ENCODE measurements at places on chromosomes 4 and X.
A peak's percentile ranks its signal among the peaks of the same experiment; 100 is the strongest.

GRCh38 chrX:139207655-139208054 lies 322.9 kb upstream of the F9 start:
- no peak for DNase-seq

- DNase-seq: no peak
These were observed 93.5 kb upstream of the GALNTL6 start for GRCh38 chr4:171719691-171720090.

- no peak for DNase-seq
These were observed 28.0 kb upstream of the GLRA2 start for GRCh38 chrX:14501327-14501726.

DNA sequence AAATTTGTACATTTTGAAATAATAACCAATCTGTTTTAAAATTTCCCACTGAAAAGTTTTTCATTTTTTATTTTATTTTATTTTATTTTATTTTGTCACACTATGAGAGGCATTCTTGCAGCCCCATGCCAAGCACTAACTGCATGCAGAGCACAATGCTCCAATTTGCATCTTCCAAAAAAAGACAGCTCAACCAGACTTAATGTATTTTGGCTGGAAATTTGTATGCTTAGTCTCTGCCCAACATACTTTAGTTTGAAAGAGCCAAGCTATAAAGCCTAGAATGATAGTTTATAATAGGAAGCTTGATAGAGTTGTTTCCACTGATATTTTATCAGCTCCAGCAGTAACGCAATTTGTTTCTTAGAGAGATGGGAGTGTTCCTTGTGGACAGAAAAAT lies 235.5 kb downstream of the GALNTL6 start:
- no peak for DNase-seq

DNA sequence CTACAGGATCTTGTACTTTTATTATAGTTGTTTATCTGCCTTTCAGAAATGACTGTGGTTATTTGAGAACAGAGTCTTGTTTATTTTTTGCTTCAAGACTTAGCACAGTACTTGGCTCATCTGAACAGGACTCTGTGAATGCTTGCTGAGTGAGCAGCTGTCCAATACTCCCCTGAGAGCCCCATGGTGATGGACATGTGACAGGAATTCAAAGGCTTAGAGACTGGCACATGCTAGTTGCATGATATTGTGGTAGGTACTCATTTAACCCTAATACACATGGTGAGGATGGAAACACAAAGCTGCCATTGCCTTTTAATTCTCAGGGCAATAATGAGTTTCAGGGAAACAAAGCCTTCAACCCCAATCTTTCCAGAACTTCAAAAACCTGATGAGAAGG lies 97.3 kb downstream of the GEMIN8 start:
- DNase-seq: no peak

GRCh38 chrX:123357941-123358340 lies 173.9 kb downstream of the GRIA3 start:
- DNase-seq: no peak

GRCh38 chr4:138602664-138603063 lies 360.5 kb upstream of the SLC7A11 start:
- peak; percentile 60 for DNase-seq

DNA sequence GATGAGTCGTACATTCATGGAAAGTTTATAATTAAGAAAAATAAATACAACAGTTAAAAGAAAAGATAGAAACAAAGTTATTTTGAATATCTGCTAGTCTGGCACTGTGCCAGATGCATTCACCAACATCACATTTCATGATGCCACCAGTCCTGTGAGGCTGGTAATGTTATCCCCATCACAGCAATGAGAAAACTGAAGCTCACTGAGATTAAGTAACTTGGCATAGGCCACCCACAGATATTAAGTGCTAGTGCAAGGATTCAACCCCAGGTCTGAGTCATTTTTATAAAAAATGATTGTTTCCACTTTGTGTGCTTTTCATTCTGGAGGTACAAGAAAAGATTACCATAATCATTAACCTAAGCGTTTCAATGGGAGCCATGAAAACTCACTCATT lies 65.0 kb upstream of the IL15 start:
- DNase-seq: peak; percentile 24

- DNase-seq: no peak
These were observed 23.7 kb downstream of the RP2 start for GRCh38 chrX:46860557-46860956.

DNA sequence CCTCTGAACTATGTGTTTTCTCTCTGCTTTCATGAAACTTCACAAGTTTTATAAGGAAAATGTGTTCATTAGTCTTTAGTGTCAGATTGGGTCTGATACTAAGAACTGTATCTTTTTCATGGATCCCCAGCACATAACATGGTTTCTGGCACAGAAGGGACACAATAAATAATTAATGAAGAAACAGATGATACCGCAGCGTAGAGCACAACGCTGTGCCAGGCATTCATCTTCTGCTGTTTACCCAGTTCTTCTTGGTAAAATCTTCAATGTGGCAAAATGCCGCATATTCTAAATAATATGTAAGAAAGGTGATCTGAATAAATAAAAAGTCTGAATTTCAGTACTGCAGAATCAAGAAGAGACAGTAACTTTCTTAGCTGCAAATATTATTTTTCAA lies 12.3 kb downstream of the SCARB2 start:
- DNase-seq: no peak

GRCh38 chr4:176635372-176636261 lies 157.1 kb downstream of the VEGFC start:
- DNase-seq: peak; percentile 84

DNA sequence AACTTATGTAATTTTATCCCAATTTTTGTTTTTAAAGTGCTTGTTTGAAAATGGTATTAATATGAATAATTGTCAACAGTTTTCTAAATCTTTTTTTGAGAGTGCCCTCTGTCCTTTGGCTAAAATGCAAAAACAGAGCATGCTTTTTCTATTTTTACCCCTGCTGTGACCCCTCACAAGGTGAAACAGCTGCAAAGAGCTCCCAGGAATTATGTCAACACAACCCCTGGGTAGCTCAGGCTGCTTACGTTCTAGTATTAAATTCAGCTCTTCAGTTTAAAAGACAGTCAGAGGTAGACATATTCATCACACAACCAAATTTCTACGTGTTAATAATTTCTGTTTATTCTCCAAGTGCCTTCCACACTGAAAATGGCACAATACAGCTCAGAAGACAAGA lies 367.5 kb downstream of the PRDM5 start:
- no peak for DNase-seq

DNA sequence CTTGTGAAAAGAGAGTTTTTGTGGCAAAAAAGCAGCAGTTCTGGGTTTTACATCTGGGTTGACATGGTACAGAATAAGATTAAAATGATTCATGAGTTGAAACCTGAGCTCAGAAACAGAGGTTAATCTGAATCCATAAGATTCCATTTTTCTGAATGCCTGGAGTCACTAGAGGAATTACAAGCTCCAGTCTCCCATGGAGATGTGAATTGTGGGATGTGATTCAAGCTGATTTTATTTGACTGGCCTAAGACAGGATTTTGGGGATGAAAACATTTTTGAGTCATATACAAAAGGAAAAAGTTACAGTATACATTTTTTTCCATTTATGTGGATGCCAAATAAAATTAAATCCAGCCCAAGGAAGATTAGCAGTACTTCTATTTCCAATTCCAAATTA lies 161.1 kb downstream of the RBM46 start:
- DNase-seq: no peak

GRCh38 chr4:75229806-75230570 lies 284.2 kb downstream of the RCHY1 start:
- no peak for DNase-seq

DNA sequence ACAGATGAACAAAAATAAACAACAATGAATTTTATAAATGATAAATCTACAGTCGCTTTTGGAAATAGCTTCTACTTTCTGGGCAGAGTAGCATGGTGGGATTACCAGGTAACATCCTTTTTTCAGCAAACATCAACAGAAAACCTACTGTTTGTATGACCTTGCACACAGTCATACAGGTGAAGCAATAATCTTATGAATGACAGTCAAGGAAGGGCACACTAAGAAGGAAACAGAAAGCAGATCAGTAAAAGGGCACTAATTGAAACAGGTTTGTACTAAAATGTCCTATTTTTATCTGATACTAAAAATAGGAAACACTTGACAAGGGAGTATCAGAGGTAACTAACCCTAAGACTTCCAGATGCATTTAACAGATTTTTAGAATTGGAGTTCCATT lies 108.9 kb downstream of the DLG3 start:
- DNase-seq: no peak

DNA sequence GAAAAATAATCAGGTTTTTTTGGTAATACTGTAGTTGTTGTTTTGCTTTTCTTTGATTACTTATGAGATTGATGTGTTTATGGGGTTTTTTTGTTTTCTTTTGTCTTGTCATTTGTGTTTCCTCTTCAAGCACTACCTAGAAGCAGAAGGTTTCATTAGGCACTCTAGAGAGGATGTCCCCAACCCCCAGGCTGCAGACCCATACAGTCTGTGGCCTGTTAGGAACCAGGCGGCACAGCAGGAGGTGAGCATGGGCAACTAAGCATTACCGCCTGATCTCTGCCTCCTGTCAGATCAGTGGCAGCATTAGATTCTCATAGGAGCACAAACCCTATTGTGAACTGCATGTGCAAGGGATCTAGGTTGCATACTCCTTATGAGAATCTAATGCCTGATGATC lies 22.9 kb upstream of the NOCT start:
- DNase-seq: no peak

GRCh38 chr4:160373911-160374310 lies 1271.0 kb downstream of the RAPGEF2 start:
- DNase-seq: no peak

- DNase-seq: no peak
These were observed 98.5 kb upstream of the PNPLA4 start for GRCh38 chrX:8025705-8026104.

DNA sequence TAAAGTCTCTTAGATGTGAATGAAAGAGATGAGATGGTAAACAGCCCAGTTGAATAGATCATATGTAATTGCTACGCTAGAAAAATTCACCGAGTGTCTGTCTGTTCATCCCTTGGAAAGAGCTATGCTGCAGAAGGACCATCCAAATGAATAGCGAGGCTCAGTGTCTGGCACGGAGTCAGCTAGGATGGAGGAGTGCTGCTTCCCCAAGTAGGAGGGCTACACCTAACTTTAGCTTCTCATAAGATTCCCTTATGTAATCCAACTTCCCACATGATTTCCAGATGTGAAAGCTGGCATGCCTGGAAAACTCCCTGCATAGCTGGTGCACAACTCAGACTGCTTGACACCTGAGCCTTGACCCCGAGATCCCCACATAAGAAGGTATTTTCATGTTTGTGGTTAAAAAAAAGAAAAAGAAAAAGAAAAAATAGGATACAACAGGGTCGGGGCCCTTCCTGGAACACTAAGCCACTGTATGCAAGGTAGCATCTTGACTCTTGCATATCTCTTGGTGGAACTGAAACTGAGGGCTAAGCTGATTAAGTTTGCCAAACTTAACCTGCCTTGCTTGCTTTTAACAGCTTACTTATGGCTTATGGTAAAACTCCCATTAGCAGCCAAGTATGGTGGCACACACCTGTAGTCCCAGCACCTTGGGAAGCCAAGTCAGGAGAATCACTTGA lies 82.3 kb downstream of the FREM3 start:
- peak; percentile 8 for DNase-seq
